ENCODE measurements at places on chromosomes 12 and 14. TPM values are rescaled to one million over a fixed set of nuclear protein-coding genes. Genes with fewer than 3 reads are reported as not detected.

The NRL gene
- total RNA-seq: 1.6 TPM

The PMCH gene
- not detected for total RNA-seq

The CBLN3 gene
- 1.2 TPM for total RNA-seq

- DNase-seq: no peak
Measured at GRCh38 chr12:106211973-106212372, 35.8 kb downstream of the CKAP4 start.

The CD27 gene
- total RNA-seq: 0.27 TPM

The SLC25A47 gene
- total RNA-seq: 0.09 TPM

GRCh38 chr14:31360919-31361662, 59.3 kb downstream of the HEATR5A start:
- no peak for DNase-seq

The SLC10A1 gene
- not detected for total RNA-seq

DNA sequence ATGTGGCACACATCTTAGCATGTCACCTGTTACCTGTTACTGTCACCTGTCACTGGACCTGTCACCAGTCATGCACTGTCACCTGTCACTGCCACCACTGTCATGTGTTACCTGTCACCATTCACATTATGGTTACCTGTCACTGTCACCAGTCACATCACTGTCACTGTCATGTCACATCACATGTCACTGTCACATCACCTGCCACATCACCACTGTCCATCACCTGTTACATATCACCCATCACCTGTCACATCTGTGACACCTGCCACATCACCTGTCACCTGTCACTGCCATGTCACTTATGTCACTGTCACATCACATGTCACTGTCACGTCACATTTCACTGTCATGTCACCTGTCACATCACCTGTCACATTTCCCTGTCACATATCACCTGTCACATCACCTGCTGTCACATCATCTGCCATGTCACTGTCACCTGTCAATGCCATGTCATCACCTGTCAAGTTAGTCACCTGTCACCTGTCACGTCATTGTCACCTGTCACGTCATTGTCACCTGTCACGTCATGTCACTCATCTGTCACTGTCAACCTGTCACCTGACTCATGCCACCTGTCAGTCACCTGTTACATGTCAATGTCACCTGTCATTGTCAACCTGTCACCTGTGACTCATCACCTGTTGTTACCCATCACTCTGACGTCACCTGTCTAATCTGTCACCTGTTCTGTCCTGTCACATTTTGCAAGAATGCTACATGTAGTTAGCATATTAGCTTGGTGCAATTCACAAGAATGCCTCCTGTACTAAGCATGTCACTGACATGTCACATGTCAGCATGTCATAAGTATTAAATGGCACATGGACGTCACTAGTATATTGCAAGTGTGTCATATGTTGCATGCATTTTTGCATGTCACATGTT, 29.0 kb upstream of the TESC start:
- DNase-seq: no peak

GRCh38 chr14:104522926-104523545, 56.5 kb upstream of the C14orf180 start:
- no peak for DNase-seq

The MMP14 gene
- total RNA-seq: 232 TPM

DNA sequence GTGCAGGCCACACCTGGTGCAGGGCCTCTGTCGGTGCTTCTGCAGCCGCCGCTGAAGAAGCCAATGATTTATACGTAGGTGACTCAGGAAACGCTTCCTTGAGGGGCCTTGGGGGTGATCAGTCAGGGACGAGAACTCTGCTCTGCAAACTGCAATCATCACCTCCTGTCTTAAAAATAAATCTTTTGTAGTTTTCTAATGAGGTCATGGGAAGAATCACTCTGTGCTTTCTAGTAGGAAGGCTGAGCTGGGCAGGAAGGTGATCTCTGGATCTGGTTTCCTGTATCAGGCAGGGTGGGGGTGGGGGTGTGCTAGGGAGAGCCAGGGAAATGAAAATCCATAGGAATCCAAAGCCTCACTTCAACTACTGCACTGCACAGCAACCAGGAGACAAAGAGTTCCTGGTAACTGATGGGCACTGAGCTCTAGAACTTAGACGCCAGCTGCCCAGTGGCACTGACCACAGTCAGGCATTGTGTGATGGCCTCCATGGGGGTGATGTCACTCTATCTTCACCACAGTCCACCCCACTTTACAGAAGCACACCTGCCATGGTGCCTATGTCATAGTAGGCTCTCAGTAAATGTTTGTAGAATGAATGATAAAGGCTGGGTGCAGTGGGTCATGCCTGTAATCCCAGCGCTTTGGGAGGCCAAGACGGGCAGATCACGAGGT, 292.4 kb upstream of the PWP1 start:
- no peak for DNase-seq
